ENCODE measurements at places on chromosomes 7 and 10.

DNA sequence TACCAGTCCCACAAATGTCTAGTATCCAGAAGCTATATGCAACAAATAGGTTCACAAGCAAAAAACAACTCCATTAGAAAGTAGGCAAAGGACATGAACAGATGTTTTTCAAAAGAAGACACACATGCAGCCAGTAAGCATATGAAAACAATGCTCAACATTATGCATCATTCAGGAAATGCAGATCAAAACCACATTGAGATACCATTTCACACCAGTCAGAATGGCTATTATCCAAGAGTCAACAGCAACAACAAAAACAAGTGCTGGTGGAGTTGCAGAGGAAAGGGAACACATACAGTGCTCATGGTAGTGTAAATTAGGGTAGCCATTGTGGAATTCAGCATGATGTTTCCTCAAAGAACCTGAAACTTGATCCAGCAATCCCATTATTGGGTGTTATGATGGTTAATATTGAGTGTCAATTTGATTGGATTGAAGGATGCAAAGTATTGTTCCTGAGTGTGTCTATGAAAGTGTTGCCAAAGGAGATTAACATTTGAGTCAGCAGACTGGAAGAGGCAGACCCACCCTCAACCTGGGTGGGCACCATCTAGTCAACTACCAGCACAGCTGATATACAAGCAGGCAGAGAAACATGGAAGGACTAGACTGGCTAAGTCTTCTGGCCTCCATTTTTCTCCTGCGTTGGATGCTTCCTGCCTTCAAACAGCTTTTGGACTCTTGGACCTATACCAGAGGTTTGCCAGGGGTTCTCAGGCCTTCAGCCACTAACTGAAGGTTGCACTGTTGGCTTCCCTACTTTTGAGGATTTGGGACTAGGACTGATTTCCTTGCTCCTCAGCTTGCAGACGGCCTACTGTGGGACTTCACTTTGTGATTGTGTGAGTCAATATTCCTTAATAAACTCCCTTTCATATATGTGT, 218.4 kb upstream of the SEMA3D start:
- DNase-seq = no peak

DNA sequence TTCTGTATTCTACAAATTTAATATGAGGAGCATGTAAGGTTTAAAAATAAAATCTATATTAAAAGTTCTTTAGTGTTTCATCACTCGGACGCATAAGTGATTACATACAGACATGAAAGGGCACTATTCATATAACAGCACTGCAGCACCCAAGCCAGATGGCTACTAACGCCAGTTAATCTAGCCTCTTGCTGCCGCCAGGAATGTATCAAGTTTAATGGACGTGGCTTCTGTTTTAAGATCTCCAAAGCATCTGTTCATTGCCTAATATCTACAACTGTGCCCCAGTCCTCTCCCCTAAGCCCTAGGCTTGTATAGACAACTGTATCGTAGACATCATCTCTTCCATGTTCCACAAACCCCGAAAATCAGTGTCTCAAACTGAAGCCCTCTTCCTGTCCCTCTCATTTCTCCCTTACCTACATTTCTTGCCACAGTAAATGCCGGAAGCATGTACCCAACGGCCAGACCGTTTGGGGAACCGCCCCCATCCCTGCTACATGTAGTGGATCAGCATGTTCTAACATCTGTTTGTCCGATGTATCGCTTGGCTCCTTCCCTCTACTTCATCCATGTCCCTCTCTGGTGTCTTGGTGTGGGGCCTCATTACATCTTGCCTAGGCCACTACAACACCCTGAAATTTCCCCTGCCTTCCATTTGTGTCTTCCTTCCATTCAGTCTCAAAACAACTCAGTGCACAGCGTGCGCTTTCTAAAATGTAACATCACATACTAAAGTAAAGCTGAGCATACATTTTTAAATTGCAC, 147.5 kb upstream of the RSU1 start:
- no peak for DNase-seq

GRCh38 chr10:30847642-30848041, 184.0 kb downstream of the ZNF438 start:
- no peak for DNase-seq

DNA sequence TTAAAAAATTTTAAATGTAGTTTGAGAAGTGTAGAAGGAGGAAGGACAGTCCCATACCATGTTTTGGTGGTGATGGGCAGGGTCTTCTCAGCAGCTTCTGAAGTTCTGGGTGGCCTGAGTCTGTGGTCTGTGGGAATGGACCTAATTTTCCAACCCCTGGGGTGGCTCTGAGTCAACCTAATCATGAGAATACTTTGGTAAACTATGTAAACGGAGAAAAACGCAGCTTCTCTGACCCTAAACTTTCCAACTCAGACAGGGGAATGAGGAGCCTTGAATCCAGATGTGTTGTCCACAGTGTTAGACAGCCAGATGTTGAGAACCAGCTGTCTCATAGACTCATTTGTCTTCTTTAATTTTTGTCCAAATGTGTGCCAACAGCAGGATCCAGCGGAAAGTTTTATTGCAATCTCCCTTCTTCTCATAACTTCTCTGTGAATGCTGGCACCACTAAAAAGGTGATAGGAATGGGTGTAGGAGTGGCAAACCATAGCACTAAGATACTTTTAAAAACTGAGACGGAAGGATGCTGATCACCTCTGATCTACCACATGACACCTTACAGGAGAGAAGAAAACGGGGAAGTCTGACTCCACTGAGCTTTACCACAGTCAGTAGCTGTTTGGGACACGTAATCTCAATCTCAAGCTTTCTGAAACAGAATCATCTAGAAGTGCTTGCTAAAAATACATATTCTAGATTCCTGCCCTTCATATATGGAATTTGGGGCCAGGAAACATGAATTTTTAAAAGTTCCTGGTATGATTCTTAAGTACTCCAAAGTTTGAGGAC, 90.5 kb upstream of the PHYHIPL start:
- no peak for DNase-seq

DNA sequence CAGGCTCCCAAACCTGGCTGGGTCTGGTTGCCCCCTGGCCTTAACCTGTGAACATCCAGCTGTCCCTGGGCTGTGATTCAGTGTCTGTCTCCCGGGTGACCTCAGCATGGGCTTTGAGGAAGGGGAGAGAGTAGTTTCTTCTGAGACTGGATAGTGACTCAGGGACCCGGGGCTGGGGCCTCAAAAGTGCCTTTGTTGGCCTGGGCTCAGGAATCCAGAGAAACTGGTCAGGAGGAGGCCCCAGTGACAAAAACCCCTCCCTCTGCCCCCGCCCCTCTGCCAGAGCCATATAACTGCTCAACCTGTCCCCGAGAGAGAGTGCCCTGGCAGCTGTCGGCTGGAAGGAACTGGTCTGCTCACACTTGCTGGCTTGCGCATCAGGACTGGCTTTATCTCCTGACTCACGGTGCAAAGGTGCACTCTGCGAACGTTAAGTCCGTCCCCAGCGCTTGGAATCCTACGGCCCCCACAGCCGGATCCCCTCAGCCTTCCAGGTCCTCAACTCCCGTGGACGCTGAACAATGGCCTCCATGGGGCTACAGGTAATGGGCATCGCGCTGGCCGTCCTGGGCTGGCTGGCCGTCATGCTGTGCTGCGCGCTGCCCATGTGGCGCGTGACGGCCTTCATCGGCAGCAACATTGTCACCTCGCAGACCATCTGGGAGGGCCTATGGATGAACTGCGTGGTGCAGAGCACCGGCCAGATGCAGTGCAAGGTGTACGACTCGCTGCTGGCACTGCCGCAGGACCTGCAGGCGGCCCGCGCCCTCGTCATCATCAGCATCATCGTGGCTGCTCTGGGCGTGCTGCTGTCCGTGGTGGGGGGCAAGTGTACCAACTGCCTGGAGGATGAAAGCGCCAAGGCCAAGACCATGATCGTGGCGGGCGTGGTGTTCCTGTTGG, at the start of gene CLDN4:
CLDN4 (plus strand) TSS at position 316 of the 903 bp plus-strand sequence; CDS start at position 522, 206 bp downstream.
- DNase-seq = no peak

DNA sequence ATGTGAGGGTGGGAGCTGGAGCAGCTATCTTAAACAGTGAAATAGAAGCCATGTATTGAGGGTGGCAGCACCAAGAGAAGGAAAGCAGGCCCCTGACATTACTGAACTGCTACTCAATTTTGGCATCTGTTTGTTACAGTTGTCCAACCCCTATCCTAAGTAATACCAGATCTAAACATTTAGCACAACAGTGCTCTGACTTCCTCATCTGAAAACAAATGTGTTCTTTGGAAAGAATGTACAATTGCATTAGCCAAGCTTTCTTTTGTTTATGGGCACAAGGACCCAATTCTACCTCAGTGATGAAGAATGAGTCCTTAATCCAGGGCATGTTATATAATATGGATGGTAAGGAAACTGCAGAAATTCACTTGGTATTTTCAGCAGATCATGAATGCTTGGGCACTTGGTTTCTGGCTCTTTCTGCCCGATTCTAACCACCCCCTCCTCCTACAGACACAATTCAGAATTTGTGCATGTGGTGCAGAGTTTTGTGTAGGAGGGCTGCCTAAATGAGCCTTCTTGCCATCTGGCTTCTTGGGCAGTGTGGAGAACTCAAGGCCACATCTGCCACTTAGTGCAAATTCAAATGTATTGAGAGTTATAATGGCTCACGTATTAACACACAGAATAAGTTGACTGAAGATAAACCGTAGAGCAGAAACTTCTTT, 36.9 kb upstream of the KMT2E start:
- DNase-seq = no peak
